Stimulated activated CD8-positive, alpha-beta memory T cell treated with anti-CD3 and anti-CD28 coated beads, Interleukin-12 subunit alpha, Interleukin-12 subunit beta, amount 100 ng/mL, for 1 hour (primary cell): ENCODE measurements at places on chromosomes 6 and 20.

- DNase-seq: no peak
Observed at GRCh38 chr6:124073021-124073420, 269.4 kb downstream of the NKAIN2 start.

DNA sequence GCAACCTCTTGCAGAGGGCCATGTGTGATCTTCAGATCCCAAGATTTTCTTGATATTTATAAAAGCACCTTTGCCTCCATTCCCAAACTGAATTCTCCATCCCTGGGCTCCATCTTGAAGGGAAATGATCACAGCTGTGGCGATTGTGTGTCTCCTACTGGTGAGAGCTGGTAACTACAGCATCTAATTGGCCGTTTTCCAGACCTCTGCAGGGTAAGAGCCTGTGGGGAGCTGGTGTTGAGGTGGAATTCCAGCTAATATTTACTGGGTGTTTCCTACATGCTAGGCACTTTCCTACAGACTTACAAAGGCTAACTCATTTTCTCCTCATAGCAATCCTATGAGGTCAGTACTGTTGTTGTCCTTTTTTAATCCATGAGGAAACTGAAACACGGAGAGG lies 59.2 kb upstream of the FNDC1 start:
- DNase-seq: no peak

DNA sequence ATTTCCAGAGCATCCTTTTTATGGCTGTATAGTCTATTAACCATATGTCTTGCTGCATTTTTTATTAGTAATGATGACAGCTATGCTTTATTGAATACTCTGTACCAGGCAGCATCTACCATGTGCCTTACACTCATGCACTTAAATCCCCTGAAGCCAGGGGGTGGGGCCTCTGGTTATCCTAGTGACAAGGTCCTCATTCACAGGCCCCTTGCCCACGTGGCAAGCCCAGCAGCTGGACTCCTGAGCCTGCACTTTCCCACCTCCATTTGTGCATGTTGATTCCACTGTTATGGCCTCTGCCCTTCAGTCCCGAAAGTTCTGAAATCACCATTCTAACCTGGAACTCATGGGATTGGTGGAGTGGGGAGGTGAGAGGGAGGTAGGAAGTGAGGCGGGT lies 22.3 kb downstream of the ACTR5 start:
- DNase-seq: no peak

GRCh38 chr6:30979141-30979540 lies 4.4 kb upstream of the MUC21 start:
- no peak for DNase-seq

DNA sequence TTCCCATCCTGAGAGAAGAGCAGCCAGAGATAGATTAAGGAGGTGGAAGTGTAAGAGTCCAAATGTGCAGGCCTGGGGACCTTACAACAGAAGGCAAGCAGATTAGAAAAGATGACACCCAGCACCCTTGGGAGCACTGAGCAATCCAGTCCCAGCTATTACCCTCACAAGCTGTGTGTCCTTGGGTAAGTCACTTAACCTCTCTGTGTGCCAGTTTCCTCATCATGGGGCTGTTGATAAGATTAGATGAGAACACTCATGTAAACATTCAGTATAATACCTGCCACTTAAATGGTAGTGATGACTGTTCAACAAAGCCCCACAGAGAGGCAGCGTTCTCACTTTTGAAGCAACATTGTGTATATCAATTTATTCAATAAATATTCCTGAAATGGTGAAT lies 114.8 kb upstream of the CST7 start:
- no peak for DNase-seq

- DNase-seq: no peak
Observed at GRCh38 chr6:83546636-83547035, 34.3 kb downstream of the PRSS35 start.

GRCh38 chr6:138487102-138487604 lies 12.1 kb downstream of the NHSL1 start:
- DNase-seq: no peak

GRCh38 chr6:90382760-90383159 lies 86.1 kb upstream of the BACH2 start:
- no peak for DNase-seq

GRCh38 chr6:118648866-118649554 lies 2.4 kb downstream of the CEP85L start:
- no peak for DNase-seq
